ENCODE measurements at places on chromosomes 2 and 18.

DNA sequence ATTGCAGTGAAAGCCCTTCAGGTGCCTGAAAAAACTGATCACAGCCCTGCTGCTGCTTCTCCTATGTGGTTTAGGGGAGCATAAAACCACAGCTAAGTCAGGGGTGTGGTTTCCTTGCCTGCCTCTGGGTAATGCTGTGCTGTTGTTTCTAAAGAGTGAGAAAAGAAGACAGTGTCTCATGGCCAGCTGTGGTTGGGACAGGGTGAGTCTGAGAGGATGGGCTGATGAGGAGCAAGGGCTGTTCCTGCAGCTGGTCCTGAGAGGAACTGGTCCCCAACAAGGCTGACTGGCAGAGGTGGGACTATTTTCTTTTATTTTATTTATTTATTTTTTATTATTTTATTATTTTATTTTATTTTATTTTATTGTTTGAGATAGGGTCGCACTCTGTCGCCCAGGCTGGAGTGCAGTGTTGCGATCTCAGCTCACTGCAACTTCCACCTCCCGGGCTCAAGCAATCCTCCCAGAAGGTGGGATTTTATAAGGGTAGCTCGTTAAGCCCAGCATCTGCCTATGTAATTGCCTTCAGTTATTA lies 236.7 kb downstream of the FHOD3 start:
- DNase-seq, result no peak

GRCh38 chr18:70426818-70427217 lies 138.0 kb downstream of the SOCS6 start:
- DNase-seq, result no peak

- DNase-seq, result no peak
Measured at GRCh38 chr18:69082499-69082898, 284.6 kb downstream of the CCDC102B start.

GRCh38 chr2:95122197-95122551 lies 566 bp upstream of the MRPS5 start:
- DNase-seq, result no peak
